Fibroblast of skin of back (primary cell): ENCODE measurements at places on chromosomes 6 and 20.

DNA sequence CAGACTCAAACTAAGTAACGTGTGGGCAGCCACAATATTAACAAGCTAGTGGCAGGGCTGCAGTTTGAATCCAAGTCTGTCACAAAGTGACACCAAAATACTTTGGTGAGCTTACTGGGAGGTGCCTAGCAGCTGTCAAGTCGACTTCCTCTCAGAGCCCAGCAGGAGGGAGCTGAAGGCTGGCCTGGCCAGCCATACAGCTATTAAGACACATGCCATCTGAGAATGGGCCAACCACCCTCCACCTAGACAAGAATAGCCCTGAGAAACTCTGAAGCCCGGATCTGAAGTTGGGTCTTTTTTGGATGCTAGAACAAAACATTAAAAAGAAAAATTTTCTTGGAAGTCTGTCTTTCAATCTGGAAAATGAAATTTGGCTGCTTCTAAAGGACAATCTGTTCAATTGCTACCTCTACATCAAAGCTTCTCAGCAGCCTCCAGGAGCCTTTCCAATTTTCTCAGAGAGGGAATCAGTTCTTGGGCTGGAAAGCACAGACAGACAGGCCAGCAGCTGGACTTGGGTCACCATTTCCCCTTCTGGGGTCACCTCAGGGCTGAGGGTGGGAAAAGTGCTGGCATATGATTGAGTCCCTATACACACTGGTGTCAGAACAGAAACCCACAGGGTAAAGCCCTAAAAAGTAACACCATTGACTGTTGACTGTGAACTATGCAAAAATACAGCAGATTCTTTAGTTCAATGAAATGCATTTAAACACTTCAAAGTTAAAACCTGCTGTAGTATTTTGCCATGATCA is 42.9 kb downstream of the UQCC1 start:
- DNase-seq = peak; percentile 70

DNA sequence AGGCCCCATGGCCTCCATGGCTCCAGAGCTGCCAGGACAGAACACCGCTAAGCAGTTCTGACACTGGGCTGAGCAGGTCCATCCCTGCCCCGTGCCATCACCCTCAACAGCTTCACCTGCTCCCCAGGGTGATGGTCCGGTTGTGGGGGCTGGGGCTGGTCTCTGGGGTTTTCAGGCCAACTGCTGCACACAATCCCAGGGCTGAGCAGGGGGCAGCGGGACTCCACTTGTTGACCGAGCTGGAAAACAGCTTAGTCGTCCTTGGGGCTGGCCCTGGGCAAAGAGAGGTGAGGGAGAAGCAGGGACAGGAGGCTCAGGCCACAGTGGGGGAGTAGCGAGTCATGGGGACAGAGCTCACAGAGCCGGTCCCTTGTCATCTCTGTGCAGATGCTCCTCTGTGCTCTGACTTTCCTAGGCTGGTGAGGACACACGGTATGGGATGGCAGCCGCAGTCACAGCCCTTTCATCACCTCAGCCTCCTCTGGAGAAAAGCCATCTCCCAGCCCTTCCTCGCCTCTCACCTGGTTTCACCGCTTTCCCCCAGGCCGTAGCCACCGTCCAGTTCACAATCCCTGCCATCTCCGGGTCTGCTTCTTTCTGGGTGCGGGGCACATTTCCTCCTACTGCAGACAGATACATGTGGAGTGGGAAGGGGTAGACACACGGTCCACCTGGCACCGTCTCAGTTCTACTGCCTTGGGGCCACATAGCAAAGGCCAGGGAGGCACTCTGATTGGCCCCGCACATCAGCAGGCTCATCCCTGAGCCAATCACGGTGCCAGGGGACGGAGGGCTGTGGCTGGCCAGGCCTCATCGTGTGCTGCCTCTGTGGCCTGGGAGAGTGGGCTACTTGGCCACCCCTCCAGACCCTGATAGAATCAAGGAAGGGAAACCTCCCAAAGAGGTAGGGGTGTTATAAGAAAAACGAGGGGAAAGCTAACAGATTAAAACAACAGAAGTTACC is 19.1 kb downstream of the MDFI start:
- DNase-seq = no peak

GRCh38 chr20:17992847-17993513 is 24.2 kb downstream of the MGME1 start:
- no peak for DNase-seq

DNA sequence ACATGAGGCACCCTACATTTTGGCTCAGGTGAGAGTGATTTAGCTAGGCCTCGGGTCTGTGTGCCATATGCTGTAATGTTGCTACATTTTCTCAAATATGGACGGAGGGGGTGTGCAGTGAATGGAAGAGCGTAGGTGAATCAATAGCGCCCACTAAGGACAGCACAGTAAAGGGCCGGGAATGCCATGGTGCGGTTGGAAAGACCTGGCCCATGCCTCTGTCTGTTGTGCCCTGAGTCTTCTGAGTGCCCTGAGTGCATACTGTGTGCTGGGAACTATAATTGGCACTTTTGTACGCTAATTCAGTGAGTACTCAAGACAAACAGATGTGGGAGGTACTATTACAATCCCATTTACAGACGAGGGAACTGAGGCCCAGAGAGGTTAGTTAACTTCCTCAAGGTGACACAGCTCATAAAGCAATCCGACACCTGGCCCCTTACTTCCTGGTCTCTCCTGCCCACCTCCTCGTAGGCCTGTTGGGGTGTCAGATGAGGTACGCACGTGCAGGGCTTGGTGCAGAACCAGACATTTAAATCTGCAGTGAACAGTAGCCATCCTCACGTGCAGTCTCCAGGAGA is 17.3 kb downstream of the SLC22A1 start:
- DNase-seq = no peak

DNA sequence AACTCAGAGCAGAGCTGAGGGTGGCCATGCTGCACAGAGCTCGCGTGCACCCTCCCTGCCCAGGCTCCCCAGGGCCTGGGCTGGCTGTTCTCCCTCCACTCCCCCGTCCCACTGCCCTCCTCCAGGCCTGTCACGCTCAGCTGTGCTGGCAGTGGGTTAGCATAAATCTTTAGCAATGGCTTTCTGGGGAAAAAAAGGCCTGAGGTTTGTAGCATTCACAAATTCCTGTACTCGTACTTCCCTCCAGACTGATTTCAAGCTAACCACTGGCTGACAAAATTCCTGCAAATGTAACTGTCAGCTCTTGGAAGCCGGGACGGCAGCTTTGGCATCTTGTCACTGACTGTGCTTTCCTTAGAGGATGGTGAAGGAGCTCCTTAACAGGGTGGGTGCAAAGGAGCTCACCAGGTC is 22.3 kb upstream of the SMOC2 start:
- DNase-seq = no peak
